ENCODE measurements at places on chromosomes 13 and 19.

GRCh38 chr19:4575267-4576015 is 16.0 kb upstream of the SEMA6B start:
- no peak for DNase-seq

DNA sequence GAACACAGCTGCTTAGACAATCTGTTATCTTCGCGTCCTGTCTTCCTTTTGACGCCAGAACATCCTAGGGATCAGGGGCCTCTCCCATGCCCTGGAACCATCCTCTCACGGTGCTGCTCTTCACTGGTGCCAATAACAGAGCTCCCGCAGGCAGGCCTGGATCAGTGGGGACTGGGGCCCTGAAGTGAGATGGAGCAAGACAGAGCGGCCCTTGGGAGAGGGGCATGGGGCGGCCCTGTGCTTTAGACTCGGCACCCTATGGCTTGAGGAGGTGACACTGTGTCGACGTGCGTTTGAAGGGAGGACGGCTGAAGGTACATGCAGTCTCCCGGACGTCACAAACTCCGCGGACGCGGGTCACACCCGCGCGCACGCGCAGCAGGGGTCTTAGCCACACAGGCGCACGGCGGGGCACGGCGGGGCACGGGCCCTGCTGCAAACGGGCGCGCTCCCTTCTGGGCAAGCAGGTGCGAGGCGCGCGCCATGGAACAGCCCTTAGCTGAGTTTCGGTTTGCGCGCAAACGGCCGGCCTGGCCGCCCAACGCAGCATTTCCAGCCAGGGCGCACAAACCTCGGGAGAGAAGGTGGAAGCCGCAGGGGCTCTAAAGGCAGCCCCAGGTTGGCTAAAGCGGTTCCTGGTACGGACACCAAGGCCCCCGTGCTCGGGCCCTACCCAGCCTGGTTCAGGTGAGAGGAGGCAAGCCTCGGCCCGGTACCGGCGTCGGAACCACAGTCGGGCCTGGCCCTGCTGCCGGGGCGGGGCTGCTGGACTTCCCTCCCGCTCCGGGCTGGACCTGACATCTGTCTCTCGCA is 16.5 kb upstream of the RNF17 start:
- peak; percentile 50 for DNase-seq

DNA sequence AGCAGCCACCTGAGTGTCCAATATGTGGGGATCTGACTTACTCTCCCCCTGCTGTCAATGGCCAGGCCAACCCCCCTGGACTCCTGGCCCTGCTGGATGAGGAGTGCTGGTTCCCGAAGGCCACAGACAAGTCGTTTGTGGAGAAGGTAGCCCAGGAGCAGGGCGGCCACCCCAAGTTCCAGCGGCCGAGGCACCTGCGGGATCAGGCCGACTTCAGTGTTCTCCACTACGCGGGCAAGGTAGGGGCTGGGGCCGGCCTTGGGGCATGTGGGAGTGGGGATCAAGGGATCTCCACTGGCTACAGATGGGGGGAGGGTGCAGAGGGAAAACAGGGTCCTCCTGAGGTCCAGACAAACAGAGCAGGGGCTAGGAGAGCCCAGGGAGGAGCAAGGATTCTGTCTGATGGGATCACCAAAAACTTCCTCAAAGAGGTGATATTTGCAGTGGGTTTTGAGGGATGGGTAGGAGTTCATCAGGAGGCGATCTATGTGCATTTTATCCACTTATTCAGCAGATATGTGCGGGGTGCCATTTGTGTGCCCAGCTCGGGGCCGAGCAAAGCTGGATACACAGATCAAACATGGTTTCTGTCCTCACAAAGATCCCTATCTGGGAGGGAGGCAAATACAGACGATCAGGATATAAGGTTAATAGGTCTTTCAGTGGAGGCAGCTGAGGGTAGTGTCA is 47.2 kb downstream of the MYH14 start:
- DNase-seq, result no peak

- DNase-seq, result no peak
Observed at GRCh38 chr19:56877069-56877715, 36.7 kb upstream of the PEG3 start.

GRCh38 chr13:48726711-48727110 is 73.0 kb downstream of the CYSLTR2 start:
- DNase-seq, result no peak

DNA sequence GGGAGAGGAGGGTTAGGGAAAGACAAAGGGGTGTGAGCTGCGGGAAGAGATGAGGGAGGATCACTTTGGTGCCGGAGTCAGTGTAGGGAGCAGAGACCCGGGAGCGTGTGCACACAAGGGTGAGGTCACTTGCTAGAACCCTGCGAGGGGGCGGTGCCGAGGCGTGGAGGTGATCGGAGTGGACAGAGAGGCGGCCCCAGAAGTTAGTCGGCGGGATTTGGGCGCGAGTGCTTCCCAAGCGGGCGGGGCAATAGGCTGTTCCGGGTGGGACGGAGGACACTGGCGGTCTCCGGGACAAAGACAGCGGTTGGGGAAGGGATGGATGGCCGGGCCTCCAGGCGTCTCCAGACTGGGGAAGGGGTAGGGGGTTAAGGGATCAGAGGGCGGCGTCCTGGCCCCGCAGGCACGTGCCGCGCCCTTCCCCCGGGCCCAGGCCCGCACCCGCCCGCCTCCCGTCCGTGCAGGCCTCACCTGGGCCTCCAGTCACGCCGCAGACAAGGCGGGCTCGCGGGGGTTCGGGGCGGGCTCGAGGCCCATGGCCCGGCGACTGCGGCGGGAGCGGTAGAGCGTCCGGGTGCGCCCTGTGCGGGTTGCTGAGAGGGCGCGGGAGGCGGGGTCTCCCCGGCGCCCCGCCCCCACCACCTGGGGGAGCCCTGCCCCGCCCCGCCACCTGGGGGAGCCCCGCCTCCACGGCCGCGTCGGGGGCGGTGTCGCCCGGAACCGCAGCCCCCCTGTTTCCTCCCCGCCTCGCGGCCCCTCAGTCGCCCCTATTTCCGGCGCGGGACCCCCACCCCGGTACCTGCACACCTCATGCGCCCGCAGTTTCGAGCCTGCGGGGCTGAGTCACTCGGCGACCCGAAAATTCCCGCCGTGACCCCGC is at the start of gene LPAR2:
Gene LPAR2 (minus strand): TSS at position 600 of the 880 bp plus-strand sequence. CDS start 945 bp downstream, outside the sequence.
- peak; percentile 87 for DNase-seq

GRCh38 chr13:79815041-79815440 is 334.1 kb downstream of the NDFIP2 start:
- DNase-seq, result no peak

DNA sequence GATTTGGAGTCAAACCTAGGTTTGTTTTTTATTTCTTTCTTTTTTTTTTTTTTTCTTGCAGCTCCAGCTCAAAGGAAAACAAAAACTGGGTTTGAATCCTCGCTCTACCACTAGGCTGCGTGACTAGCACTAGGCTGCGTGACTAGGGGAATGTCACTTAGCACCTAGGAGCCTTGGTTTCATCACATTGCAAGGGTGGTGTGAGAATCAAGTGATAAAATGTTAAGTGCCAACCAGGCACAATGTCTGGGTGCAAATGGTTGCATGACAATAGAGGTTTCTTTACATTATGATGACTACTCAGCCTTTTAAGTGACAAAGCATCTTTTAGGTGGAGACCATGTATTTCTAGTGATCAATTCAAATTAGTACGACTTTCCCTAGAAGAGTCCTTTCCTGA is 27.9 kb downstream of the RCBTB2 start:
- DNase-seq, result no peak

DNA sequence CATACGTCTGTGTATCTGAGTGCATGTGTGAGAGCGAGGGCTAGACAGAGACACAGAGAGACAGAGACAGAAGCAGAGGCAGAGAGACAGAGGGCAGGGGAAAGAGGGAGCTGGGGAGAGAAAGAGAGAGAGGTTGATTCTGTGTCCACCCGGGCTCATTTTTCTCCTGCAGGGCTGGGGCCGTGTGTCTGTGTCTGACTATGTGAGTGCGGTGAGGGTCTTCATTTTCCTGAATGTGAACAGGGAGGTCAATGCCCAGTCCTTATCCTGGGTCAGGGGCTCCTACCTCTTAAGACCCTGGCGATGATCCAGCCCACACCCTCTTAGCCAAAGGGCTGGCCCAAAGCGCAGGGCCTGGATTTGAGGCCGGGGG is 17.7 kb downstream of the LRRC4B start:
- DNase-seq, result no peak

- no peak for DNase-seq
Observed at GRCh38 chr19:54364775-54365257, at the start of gene LAIR1. LAIR1 (minus strand) TSS chr19:54364931; CDS start chr19:54364804, 127 bp downstream.

- no peak for DNase-seq
Observed at GRCh38 chr13:95707035-95707434, 30.1 kb downstream of the DNAJC3 start.

DNA sequence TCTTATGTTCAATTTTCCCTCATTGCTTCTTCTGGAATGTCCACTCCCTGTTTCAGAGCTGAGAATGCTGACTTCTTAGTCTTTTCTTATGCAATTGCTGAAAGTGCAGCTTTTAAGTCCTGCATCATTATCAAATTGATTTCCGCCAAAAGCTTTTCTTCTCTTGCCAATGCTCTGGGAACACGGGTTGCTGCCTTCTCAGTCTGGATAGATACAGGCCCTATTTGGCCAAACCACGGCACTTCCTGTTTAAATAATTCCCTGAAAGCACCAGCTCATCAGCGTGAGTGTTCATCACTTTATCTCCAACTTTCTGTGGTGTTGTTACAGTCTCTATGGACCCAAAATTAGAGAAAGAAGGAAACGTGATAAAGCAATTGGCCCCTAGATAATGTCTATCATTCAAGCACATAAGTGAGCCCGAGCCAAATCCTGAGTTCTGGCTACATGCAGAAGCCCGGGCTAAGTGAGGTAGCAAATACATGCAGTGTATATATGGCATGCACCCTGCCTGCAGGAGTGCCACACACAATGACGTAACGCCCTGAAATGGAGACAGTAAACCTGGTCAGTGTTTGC is 85.7 kb downstream of the CYSLTR2 start:
- DNase-seq, result no peak

GRCh38 chr13:20192158-20192835 is 441 bp downstream of the GJB2 start:
- DNase-seq, result no peak

GRCh38 chr19:41895745-41896580 is 13.0 kb downstream of the ARHGEF1 start:
- DNase-seq, result no peak

GRCh38 chr19:3151563-3152418 is 16.0 kb downstream of the GNA15 start:
- DNase-seq, result no peak

DNA sequence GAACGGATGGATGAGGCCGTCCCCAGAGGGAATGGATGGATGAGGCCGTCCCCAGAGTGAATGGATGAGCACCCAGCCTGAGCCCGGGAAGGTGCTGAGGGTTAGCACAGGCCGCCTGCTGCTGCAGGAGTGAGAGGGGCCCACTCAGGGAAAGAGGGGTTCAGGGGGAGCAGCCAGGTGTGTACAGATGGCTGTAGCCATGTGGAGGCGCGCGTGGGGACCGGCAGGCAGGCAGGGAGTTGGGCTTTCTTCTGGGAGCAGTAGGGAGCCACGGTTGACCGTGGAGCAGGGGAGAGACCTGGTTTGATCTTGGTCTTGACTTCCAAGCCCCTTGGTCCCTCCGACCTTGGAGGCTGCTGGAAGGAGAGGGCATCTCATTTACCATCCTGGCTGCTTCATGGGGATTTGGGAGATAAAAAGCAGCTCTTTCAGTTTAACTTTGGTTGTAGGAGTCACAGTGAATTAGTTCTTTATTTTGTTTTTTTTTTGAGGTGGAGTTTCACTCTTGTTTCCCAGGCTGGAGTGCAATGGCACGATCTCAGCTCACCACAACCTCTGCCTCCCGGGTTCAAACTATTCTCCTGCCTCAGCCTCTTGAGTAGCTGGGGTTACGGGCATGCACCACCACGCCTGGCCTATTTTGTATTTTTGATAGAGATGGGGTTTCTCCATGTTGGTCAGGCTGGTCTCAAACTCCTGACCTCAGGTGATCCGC is 24.7 kb downstream of the ARID3A start:
- peak; percentile 87 for DNase-seq

- DNase-seq, result no peak
Observed at GRCh38 chr13:66139701-66140100, 1090.4 kb downstream of the PCDH9 start.

DNA sequence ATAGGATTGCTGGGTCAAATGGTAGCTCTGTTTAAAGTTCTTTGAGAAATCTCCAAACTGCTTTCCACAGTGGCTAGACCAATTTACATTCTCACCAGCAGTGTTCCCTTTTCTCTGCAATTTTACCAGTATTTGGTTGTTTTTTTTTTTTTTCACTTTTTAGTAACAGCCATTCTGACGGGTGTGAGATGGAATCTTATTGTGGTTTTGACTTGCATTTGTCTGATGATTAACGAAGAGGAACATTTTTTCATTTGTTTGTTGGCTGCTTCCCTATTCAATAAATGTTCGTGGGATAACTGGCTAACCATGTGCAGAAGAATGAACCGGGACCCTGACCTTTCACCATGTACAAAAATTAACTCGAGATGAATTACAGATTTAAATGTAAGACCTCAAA is 31.2 kb downstream of the CYP4F2 start:
- no peak for DNase-seq

DNA sequence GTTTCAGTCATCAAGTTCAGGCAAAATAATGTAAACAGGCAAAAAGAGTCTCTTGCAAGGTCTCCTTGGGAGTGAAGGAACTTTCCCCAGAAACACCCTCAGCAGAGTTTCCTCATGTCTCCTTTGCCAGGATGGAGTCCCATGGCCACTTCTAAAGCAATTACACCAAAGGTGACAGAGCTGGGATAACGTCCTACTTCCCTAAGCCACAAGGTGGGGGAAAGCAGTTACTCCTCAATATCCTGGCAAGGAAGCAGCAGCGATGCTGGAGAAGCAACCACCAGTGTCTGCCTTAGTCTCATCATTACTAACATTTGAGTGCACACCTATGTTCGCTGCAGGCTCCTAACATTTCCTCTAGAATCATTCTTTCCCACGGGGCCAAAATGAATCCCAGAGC is 88.6 kb downstream of the UBL3 start:
- no peak for DNase-seq

- DNase-seq, result no peak
Observed at GRCh38 chr19:46090444-46090843, 34.0 kb downstream of the IGFL3 start.

- no peak for DNase-seq
Observed at GRCh38 chr13:42735010-42735409, 46.4 kb upstream of the FAM216B start.

DNA sequence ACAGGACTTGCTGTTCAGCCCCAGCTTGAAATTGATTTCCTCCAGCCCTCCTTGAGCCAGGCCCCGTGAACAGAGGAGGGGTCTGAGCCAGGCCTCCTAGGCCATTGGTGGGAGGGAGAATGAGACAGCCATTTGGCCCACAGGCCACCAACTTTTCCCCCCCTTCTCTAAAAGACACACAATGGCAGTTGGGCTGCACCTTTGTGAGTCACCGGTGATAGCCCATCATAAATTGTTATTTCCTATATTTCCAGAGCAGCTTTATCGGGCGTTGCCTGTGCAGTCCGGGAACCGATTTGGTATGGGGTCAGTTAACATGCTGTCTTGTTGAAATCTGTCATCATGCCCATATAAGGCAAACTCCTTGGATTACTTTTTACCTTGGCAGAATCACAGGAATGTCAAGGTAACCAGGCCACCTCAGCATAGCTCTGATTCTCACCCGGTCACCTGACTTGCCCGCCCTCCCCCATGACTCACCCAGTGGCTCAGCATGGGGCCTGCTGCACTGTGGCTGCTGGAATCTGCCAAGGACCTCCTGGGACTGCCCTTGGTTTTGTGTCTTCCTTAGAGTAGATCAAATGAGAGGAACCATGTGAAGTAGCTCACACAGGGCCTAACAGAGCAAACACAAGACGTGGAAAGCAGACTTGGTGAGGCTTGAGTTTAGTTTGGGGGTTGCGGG is 36.1 kb downstream of the ACTN4 start:
- DNase-seq, result no peak

Measured in D341Med (cell line).